ENCODE measurements at places on chromosomes 3 and 15. TPM values are rescaled to one million over a fixed set of nuclear protein-coding genes. Genes with fewer than 3 reads are reported as not detected.

GRCh38 chr15:56659197-56659596 lies 74.1 kb downstream of the ZNF280D start:
- DNase-seq, result no peak

DNA sequence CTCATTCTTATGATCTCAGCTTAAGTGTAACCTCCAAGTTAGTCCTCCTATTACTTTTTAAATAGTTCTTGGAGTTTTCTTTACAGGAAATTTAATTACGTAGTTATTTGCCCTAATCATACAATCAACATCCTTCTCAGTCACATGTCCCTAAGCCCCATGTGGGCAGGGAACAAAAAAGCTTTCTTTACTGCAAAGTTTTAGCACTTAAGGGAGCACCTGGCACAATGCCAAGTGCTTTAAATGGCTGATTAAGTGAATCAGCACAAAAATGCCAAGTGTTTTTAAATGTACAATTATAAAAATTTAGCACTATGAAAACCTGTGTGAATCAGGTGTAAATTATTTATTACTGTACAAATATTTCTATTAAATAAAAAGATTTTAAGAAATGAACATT lies 445.3 kb downstream of the C3orf38 start:
- no peak for DNase-seq

DNA sequence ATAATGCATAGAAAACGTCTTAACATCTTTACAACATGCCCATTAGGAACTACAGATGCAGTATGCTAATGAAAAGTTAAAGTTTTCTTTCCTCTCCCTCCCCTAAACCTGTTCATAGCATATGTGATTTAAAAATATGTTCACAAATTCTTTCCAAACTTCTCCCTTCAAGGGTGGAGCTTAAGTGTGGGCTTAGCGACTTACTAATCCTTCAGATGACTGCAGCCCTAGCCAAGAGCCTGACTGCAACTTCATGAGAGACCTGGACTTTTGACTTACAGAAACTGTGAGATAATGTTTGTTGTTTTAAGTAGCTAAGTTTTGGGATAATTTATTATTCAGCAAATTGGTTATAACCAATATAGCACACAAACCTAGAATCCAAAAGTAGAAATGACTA lies 22.0 kb upstream of the ANXA2 start:
- peak; percentile 38 for DNase-seq

DNA sequence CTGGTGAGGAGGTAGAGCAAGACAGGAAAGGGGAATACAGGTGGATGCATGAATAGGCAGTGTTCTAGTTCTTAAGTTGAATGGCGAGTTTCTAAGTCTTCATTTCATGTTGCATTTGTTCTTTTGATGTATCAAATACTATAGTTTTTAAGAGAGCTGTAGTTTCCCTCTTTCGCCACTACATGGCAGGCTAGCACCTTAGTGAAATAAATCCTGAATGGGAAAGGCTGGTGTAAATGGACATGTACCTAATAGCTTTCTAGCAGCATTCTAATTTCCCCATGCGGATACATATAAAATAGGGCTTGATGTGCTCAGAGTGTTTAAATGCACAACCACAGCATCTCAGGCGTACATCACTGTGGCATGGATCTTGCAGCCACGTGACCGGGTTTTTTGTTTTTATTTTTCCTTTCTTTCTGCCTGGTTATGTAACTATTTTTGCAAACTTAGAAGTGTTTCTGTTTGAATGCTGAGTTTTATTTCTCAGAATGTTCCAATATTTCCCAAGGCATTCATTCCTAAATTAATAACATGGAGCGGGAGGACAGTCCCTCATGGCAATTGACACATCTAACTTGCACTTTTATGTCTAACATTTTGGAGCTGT lies 23.5 kb upstream of the CLN6 start:
- DNase-seq, result peak; percentile 88

DNA sequence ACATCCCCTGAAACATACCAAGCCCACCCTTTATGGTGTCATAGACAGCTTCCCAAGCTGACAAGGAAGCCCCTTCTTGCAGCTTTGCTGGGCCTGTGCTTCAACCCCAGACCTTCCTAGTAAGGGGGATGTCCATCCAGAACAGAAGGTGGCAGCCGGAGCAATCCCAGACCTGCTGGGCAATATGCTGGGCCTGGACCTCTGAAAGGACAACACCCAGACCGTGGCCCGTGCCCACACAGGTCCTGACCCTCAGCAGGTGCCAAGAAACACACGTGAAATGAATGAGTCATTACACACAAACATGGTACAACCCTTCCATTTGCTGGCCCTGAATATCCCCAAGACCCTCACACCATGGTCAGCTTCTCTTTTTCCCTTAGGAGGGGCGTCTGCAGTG lies 19.8 kb upstream of the VILL start:
- DNase-seq, result no peak

GRCh38 chr3:36557021-36557707 lies 176.9 kb downstream of the STAC start:
- no peak for DNase-seq

DNA sequence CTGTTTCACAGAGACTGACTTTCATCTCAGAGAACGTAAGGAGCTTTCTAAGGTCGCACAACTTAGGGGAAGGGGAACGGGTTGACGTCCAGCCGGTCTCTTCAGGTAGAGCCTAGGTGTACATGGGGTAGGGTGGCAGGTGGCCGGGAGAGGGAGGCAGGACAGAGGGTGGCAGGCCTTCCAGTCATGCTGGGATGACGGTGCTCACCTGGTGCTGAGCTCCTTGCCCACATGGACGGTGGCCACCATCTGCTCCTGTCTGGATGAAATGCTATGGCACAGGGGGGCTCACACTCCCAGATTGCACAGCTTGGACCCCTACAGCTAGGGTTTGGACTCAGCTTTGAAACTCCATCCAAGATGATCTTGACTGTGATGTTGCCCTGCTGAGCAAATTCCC lies 144.5 kb downstream of the ATP10A start:
- DNase-seq, result no peak

DNA sequence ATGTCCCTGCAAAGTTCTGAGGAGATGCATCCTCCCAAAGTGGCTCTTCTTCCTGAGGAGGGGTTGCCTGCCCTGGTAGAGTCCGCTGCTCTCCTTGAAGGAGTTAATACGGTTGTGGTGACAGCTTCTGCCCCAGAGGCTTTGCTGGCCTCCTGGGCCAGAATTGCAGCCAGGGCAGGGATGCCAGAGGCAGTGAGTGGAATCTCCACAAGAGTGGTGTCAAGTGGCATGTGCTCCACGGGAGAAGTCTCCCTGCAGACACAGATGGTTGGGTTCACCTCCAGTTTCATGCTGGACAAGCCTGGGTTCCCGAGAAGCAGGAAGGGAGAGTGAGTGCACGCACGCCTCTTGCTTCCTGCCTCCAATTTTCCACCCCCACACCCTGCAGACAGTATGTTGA lies 105.5 kb downstream of the SLC25A26 start:
- DNase-seq, result no peak

- DNase-seq, result peak; percentile 39
These were observed 68.1 kb upstream of the NMNAT3 start for GRCh38 chr3:139745831-139746230.

DNA sequence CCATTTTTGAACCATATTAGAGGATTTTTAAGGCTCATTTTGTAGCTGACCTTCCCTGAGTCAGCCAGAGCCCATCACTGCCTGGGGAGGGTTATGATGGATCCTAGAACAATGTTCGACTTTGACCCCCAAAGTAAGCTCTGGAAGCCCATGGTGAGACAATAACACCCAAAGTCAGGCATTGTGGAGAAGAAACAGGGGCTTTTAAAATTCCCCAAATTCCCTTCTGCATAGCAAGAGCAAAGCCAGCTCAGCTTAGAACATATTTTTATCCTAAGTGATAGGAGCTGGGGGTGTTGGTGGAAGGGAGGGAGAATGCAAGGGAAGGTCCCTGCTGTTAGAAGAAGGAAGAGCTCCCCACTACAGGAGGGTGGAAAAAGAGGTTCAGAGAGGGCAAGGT lies 4.0 kb downstream of the ITGA11 start:
- no peak for DNase-seq

DNA sequence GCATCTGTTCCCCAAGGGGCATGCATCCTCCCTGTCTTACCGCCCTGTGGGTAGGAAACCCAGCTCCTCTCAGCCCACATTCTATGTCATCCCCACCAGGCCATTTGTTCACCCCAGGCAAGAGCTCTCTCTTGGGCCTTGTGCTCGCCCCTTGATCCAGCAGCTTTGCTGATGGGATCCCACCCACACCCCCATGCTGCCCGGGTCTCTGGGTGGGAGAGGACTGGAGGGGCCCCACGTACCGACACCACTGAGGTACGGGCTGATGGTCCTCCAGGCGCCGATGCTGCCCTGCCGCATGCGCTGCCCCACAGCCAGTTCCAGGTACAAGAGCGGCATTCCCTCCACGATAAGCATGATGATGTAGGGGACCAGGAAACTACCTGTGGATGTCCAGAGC lies 14.5 kb downstream of the SLC6A20 start:
- DNase-seq, result no peak

DNA sequence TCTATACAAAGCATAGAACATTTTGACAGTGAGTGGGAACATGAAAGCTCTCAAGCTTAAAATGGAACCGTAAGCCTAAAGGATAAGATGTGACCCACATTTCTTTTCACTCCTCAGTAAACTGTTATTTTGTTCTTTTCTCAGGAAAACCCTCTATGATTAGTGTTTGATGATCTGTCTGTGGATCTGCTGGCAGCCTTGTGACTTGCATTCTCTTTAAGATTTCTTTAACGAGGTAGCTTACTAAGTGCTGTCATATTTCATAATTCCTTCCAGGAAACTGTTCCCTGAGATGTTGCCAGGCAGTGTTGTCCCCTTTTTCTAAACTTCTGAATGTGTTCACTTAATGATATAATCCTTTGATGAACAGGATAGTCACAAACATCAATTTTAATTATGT lies 167.6 kb downstream of the PYDC2 start:
- no peak for DNase-seq

DNA sequence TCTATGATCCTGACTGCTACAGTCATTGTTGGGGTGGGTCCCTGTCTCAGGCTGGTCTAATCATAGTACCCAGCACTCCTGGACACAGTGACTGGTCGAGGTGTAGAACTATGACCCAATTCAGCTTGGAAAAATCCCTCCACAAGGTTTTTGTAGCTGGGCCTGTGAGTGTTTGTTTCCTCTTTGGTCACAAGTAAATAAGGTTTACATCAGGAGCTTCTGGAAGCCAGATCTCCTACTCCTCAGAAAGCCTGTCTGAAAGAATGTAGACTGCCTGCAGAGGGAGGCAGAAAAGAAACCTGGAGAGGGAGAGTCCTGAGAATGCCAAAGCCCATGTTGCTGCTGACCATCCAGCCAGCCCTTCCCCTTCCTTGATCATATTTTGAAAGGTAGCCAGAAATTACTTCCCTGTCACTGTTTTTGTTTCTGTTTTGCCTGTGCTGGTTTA lies 123.2 kb downstream of the RAP2B start:
- DNase-seq, result peak; percentile 48

DNA sequence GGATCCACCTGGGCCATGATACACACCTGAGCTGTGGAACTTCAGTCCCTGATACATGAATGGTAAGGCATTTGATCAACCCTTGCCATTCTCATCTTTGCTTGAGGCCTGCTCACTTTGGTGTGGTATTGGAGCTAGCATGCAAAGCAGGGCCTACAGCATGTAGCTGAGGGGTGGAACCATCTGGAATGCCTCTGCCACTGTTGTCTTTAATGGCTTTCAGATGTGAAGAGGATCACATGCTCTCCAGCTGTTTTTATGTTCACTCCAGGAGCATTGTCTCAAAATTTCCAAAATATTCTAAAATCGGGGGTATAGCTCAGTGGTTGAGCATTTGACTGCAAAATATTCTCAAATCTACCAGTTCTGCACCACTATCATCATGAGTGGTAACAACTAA lies 64.4 kb upstream of the PHLDB2 start:
- DNase-seq, result no peak

DNA sequence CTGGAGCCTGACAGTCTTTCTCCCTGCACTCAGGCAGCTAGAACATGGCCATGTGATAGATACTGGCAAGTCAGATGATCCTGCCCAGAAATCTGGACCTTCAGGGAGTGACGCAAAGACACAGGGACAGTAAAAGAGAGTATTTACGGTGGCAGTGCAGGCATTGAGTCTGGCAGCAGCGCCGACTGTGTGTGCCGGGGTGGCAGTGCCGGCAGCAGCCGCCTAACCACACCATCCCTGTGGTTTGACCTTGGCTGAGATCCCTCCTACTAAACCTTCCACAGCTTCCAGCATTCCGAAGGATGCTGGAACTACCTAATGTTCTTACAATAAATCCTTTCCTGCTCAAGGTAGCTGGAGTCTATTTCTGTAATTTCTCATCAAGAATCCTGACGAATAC lies 4.6 kb upstream of the TSPAN3 start:
- no peak for DNase-seq

DNA sequence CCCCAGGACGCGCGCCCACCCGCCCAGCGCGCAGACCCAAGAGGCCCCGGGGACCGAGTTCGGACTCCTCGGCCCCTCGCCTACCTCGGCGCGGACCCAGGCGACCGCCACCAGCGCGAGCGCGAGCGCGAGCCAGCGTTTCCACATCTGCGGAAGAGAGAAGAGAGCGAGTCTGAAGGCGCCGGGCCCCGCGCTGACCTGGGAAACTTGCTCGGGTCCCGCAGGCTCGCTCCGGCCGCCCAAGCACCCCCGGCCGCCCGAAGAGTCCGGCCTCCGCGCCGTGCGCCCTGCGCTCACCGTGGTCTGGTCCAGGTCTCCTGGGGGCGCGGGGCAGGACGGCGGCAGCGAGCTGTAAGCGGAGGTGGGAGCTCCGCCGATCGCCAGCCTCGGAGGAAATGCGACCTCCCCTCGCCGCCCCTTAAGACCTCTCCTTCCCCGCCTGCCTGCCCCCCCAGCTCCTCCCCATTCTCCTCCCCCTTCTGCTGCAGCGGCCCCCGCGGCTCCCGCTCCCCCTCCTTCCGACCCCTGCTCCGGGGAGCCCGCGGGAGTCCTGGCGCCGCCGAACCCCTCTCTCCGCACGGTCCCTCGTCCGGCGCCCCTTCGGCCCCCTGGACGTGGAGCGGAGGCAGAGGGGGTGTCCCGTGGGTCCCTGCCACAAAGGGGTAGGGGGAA lies at the start of gene FSTL1:
Gene FSTL1, minus strand, starts transcription at position 393 of the 672 bp plus-strand sequence. Its CDS starts 246 bp downstream, at position 147.
- peak; percentile 67 for DNase-seq

- DNase-seq, result peak; percentile 42
These were observed at the start of gene CAND2 for GRCh38 chr3:12796171-12797123. CAND2 (plus strand) TSS chr3:12796680; CDS start chr3:12796721, 41 bp downstream.

DNA sequence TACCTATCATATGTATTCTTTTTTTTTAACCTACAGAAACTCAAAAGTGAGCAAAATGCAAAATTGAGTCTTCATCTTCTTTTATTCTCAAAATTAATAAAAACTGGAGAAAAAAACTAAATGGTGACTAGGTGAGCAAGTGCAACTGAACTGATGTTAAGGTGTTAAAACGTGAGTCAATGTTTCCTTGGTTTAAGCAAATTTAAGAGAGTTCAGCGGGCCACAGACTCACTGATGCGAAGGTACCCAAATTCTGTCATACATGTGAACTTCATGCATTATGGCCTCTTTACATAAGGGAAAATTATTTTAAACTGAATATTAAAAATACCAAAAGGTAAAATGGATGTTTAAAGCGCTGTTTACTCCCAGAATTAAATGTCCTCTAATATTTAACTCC lies 206.6 kb downstream of the FOXP1 start:
- DNase-seq, result no peak

Gene RARRES1
- total RNA-seq, result 6.4 TPM

Gene SPINK8
- not detected for total RNA-seq

Gene SEMA3F
- total RNA-seq, result 0.32 TPM

Gene CKMT1A
- not detected for total RNA-seq

Gene DUOXA2
- total RNA-seq, result not detected

Gene VIPR1
- total RNA-seq, result not detected

Gene ITIH1
- not detected for total RNA-seq

Gene HOMER2
- total RNA-seq, result 1.3 TPM

Gene CASR
- total RNA-seq, result not detected
